ENCODE measurements at places on chromosomes 13 and 19.
A peak's percentile ranks its signal among the peaks of the same experiment; 100 is the strongest.

DNA sequence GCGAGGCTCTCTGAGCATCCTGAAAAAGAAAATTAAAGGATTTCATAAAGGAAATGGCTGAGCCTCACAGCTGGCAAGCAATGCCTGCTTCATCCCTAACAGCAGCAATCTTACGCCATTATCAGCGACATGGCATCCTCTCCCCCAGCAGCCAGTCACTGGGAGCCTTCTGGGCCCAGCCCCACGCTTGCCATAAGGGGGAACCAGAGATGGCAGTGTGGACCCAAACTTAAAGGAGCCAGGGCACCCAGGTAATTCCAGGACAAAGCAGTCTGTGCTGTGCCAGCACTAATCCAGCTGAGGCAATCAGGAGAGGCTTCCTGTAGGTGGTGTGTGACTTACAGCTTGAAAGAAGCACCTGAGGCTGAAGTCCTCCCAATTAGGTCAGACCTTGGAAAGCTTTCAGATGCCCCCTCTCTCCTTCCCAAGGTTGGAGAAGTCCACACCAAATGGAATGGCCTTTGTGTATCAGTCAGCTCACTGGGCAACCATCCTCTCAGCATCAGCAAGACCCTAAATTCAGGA is 10.3 kb downstream of the VSTM2B start:
- no peak for DNase-seq

- DNase-seq = no peak
Measured at GRCh38 chr13:38980750-38981078, 9.9 kb downstream of the STOML3 start.

- DNase-seq = no peak
Measured at GRCh38 chr13:76833441-76833954, 52.7 kb downstream of the KCTD12 start.

GRCh38 chr19:33685541-33685940 is 63.8 kb downstream of the CHST8 start:
- no peak for DNase-seq

GRCh38 chr13:113792236-113792770 is 33.3 kb downstream of the TMEM255B start:
- no peak for DNase-seq

GRCh38 chr13:100128838-100129237 is 39.9 kb downstream of the PCCA start:
- DNase-seq = no peak

DNA sequence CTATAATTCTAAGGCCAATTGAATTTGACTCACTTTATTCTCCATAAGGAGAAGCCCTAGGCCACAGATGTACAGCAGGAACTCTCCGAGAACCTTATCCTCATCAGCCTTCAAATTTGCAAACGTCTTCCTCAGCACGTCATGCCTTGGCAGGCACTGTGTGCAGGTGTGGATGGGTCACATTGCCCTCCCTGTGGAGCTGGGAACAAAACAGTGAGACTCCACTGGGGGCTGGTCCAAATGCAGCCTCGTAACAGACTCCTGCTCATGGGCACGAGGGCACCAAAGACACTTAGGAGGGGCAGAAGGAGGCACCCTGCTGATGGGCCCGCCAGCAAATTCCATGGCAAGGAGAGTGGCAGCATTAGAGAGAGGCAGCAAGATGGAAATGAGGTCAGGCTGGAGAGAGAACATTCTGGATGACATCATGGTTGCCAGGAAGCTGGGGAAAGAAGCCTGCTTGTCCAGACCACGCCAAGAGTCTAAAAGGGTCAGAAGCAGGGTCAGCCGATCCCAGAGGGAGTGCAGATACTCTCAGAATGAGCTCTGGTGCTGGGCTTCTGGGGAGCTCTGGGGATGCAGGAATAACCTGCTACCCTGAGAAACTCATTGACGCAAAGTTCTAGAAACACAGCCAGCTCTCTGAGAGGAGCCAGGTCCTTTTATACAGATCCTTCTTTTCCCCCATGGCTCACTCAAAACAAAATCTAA is 242.2 kb downstream of the B3GLCT start:
- no peak for DNase-seq

- DNase-seq = no peak
Measured at GRCh38 chr13:42707586-42707985, 73.8 kb upstream of the FAM216B start.

DNA sequence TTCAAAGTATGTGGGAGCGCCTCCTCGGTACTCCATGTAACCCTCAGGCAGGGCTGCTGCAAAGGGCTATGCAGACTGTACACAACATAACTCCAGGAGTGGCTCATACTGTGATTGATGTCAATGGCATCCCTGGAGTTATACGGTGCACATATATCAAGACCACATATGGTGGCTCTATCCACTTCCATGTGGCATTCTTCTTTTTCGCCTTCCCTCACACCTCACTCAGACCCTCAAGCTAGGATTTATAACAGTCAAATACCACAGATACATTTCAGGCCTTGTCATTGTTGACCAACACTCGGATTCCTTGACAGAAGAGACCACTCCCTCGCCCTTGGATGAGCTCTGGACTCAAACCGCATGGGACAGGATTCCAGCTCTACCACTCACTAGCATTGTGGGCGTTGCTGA is 11.3 kb upstream of the UBL3 start:
- no peak for DNase-seq

DNA sequence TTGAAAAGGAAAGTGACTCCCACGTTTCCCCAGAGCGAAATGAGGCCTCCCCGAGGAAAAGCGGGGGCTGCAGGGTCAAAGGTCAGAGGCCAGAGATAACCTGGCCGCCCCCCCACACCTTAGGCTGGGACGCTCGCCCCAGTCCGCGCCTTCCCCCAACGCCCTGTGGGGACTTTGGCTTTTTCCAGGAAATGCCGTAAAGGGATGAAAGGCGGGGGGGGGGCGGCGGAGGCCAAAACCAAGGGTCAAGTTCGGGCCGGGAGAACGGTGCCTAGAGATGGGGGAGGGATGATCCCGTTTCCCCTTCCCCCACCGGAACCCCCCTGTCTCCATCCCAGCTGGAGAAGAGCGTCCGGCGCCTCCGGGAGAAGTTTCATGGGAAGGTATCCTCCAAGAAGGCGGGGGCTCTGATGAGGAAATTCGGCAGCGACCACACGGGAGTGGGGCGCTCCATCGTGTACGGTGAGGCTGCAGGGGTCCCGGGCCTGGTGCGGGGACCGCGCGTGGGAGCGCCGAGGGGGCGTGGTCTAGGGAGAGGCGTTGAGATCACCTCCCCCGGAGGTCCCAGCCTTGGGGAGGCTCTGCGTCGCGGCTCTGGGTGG is 575 bp downstream of the SHFL start:
- DNase-seq = peak; percentile 83

- DNase-seq = no peak
Measured at GRCh38 chr13:104705031-104705750, 1639.0 kb upstream of the SLC10A2 start.

DNA sequence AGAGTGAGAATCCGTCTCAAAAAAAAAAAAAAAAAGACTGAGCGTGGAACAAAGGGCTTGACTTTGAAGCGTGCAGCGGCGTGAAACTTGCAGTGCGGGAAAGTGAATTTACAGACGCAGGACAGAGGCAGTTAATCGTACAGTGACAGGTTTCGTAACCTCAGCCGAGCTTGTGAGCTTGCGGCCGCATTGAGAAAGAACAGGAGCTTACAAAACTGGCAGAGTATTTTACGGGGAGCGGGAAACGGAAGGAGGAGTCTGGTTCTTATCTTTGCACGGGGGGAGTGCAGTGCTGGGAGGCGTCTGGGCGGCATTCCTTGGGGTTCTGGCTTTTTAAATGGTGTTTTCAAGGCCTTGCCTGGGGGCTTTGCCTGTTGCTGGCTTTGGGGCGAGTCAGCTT is 6.0 kb upstream of the BSG start:
- no peak for DNase-seq

GRCh38 chr13:41150058-41150457 is 17.5 kb upstream of the KBTBD6 start:
- no peak for DNase-seq

GRCh38 chr13:27933580-27934328 is 14.0 kb downstream of the PDX1 start:
- no peak for DNase-seq

DNA sequence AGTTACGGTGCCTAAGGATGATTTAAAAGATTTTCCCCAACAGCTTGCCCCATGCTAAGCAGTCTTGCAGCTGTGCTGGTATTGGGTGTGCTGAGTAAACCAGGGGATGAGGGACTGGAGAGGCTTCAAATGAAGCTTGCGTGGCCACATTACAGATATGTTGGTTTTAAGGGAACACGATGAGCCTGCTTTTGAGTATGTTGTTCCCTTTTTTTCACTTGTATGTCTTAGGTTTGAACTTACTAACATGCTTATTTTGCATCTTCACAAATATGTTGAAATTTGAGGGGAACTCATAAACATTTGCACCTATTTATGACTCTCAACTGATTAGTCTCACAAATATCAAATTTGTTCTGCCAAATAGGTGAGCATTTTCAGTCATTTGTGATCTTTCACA is 2.0 kb upstream of the IL17D start:
- DNase-seq = no peak

DNA sequence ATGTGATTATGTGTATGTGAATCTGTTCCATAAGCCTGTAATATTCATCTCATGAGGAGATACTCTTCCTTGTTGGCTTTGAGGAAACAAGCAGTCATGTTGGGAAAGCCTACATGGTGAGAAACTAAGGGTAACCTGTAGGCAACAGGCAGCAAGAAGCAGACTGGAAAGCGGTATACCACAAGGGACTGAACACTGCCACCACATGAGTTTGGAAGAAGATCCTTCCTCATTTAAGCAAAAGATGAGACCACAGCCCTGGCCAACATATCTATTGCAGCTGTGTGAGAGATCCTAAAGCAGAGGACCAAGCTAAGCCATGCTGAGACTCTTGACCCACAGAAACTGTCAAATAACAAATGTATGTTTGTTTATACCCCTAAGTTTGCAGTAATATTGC is 134.8 kb downstream of the B3GLCT start:
- DNase-seq = no peak

- DNase-seq = no peak
Measured at GRCh38 chr19:3105641-3106508, 11.7 kb downstream of the GNA11 start.

- no peak for DNase-seq
Measured at GRCh38 chr13:23377579-23377978, 55.9 kb downstream of the SACS start.

DNA sequence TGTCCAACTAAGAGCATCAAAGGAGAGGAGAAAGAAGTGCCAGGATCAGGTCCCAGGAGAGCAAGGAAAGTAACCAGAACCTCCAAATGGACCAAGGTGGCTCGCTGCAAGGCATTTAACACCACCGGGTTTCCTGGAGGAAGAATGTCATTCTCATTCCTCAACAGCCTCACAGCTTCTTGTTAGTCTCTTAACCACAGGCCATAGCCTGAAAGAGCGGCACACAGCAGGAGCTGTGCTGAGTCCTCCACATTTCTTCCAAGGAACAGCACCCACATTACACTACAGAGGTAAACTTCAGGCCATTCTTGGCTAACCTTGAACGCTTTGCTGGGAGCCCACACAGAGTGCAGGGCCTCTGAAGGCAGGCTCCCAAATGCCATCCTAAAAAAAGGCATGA is 23.6 kb downstream of the DOCK9 start:
- DNase-seq = no peak

GRCh38 chr13:43422116-43422515 is 364.7 kb downstream of the ENOX1 start:
- no peak for DNase-seq

GRCh38 chr13:103087275-103087674 is 21.1 kb upstream of the SLC10A2 start:
- no peak for DNase-seq

DNA sequence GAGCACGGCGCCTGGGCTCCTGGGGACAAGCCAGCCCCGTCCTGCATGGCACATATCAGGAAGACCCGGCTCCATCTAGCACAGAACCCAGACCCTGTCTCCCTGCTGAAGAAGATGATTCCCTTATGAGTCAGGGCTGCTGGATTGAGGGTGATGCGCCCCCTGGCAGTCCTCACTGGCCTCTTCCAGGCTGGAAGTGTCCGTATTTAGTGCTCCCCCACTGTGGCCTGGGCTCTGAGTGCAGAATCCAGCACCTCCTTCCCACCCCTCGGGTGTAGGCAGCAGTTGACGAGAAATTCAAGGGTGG is 14.9 kb downstream of the COMP start:
- DNase-seq = no peak

GRCh38 chr19:32456406-32456805 is 50.8 kb downstream of the DPY19L3 start:
- DNase-seq = no peak

DNA sequence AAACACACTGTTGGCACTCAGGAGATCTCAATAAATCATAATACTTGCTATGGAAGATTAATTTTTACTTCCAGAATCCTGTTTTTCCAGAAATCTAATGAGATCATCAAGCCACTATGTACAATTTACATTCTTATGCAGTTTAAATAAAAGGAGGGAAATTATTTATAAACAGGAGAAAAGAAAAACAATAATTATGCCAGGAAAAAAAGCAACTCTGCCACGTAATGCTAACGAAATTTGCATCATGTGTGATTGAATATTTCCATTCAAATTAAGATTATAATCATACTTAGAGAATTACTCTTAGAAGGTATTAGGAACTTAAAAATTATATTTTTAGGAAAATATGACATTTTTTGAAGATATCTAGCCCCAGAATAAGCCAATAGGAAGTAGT is 13.0 kb downstream of the FAM124A start:
- DNase-seq = no peak

- no peak for DNase-seq
Measured at GRCh38 chr19:35315883-35316282, 13.1 kb upstream of the CD22 start.

- no peak for DNase-seq
Measured at GRCh38 chr19:5537870-5538269, 29.9 kb downstream of the TINCR start.

GRCh38 chr13:32881777-32882145 is 134.5 kb upstream of the KL start:
- no peak for DNase-seq

- no peak for DNase-seq
Measured at GRCh38 chr19:48987323-48987722, 5.8 kb downstream of the GYS1 start.

DNA sequence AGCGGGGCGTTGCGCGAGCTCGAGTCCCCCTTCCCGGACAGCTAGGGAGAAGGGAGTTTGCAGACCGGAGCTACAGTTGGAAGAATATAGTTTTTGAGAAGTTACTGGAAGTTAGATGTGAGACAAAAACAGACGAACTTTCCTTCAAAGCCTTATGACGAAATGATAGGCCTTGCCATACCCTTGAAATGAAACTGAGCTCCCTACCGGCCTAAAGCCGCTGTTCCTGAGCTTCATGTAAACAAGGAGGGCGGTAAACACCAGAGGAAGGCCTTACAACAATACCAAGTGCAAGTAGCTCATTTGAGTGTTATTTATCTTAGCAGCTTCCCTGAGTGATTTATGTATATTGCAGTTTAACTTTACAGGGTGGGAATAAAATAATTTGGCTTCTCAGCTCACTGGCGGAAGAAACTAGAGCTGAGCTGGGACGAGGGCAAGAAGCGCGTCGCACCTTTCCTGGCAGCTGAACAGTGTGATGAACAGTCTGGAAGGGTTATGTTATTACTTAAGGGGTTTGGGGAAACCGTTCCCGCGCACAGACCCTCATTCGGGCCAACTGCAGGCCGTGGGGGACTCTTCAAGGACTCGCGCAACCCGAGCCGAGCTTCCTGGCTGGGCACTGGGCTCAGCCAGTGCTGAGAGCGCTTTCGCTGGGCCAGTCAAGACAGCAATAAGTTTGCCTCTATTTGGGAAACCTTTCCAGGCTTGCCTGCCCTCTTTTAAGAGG is 111.2 kb downstream of the KCNRG start:
- no peak for DNase-seq

- DNase-seq = no peak
Measured at GRCh38 chr13:93751117-93751516, 524.5 kb downstream of the GPC6 start.
